ENCODE measurements at places on chromosomes 4 and X.
A peak's percentile ranks its signal among the peaks of the same experiment; 100 is the strongest.

- no peak for DNase-seq
Observed at GRCh38 chrX:153744210-153745066, 19.6 kb upstream of the PLXNB3 start.

GRCh38 chrX:29952016-29952415 is 263.3 kb upstream of the MAGEB2 start:
- no peak for DNase-seq

- DNase-seq, result peak; percentile 7
Observed at GRCh38 chr4:106587558-106587957, 219.0 kb upstream of the GIMD1 start.

GRCh38 chr4:58566260-58566659 is 1456.1 kb upstream of the IGFBP7 start:
- no peak for DNase-seq

DNA sequence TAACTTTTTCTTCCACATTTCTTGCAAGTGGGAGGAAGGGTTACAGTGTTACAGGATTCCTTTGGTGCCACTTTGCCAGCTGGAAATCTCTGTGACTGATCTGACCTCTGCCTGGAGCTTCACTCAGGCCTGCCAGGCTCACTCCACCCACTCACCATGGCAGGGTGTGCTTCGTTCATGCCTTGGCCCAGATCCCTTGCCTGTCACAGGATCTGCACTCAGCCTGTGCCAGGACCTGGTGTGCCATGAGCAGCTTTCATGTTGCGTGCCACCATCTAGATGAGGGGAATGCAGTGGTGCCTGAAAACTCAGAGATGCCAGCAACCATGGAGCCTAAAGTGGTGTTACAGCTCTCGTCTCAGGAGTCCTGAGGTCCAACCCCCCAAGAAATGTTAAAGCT is 2596.4 kb downstream of the PCDH7 start:
- DNase-seq, result no peak

DNA sequence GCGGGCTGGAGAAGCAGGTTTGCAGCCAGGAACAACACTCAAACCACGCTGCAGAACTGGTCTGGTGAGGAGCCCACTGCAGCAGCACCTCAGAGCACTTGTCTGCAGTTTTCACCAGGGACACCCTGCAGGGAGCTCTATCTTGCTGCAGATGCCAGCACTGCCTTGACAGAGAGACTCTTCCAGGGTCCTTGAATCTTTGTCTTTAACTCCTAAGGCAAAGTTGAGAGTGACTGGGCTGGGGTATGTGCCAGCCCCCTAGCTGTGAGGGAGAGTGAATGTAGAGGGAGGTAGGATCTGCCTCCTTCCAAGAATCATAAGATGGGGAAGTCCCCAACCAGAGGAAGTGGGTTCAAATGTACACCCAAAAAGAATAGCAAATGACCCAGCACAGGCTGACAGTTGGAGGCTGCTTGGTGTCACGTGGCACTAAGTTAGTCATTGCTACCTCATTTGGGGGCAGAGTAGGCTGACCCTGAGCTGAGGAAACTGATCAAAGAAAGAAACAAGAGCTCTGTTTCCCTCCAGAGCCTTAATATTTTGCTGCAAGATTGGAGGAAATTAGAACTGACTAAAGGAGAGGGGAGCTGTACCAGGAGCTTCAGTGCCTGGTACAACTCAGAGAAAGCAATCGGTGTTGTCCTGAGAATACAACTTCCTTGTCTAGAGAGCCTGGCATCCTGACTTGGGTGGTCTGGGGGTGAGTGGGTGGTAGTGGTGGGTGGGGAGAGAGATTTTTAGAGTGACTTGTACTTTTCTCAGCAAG is 28.2 kb upstream of the HUWE1 start:
- no peak for DNase-seq
